Stimulated activated CD4-positive, alpha-beta T cell treated with anti-CD3 and anti-CD28 coated beads, Interleukin-1b, Interleukin-23, amount 100 ng/mL, for 1 hour (primary cell): ENCODE measurements at places on chromosomes 16 and 17.
A peak's percentile ranks its signal among the peaks of the same experiment; 100 is the strongest.

GRCh38 chr17:22703786-22704441 lies 1011.6 kb downstream of the KCNJ18 start:
- DNase-seq: no peak

GRCh38 chr16:25006504-25007056 lies 8.6 kb downstream of the ARHGAP17 start:
- no peak for DNase-seq

DNA sequence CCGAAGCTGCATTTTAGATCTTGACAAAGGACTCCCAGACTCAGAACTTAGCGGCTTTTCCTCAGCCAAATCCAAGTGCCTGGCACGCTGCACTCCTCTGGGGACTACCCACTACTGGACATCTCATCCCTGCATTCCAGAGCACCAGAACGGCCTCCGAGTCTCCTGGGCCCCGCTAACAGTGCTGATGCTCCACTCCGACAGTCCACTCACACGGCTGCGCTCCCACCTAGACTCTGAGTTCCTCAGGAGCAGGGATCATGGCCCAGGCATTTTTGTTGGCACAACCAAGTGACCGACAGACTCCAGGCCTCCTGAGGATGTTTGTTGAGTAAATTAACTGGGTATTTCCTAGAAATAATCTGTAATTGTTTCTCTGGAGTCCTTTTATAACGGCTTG lies 79.1 kb downstream of the NDEL1 start:
- no peak for DNase-seq

- DNase-seq: no peak
Observed at GRCh38 chr16:66926961-66927436, 1.7 kb upstream of the RRAD start.

DNA sequence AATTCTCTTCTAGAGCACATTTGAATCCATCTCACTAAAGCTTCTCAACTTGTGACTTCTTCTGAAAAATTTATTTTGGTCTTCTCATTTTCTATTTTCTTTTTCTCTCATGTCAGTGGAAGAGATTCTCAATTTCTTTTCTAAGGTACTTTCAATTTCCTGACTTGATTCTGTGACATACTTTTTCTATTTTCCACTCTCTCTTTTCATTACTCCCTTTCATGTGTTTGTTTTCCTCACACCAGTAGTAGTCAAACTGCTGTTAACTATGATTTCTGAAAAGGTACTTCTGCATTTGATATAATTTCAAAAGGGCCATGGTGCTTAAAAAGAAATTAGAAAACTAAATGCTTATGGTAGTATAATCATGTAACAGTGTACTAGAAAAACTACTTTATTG lies 41.9 kb downstream of the NFAT5 start:
- DNase-seq: no peak

DNA sequence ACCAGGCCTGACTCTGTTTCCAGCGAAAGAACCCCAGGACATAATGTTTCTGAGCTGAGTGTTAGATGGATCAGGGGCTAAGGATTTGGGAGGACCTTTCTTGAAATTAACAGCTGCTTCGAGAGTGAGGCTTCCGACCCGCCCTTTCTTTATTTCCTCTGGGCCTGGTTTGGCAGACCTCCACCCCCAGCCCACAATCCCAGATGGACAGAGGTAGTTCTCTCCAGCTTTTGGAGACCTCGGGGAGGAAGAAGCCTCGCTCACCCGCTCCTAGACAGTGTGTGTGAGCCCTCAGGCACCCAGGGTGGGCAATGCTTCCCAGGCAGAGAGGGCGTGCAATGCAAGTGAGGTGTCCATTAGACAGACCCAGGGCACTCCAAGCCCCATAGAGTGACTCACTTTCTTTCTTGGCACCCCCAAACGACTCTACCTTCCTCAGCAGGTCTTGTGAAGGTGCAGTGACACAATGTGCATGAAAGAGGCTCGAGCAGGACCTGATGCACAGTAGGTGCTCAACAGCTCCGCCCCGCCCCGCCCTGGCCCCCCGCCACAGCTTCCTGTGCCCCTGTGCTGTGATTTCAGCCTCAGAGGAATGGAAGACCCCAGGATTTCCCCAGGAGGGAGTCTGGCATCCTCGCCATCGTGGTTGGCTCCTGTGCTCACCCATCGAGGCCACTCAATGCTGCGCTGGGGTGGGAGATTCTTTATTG lies 50.7 kb upstream of the TOB1 start:
- no peak for DNase-seq

GRCh38 chr17:60142872-60143499 lies 6.8 kb upstream of the CA4 start:
- peak; percentile 58 for DNase-seq

- peak; percentile 56 for DNase-seq
Observed at GRCh38 chr16:71883849-71884638, at the start of gene ZNF821. Gene ZNF821, minus strand, starts transcription at chr16:71884182. Its CDS starts 4,236 bp downstream, at chr16:71879946.

GRCh38 chr17:5500247-5500588 lies 13.9 kb downstream of the MIS12 start:
- DNase-seq: no peak

GRCh38 chr17:17859909-17860765 lies 23.4 kb upstream of the SREBF1 start:
- DNase-seq: peak; percentile 41

GRCh38 chr17:65966072-65966695 lies 225.7 kb downstream of the CEP112 start:
- no peak for DNase-seq

- no peak for DNase-seq
Observed at GRCh38 chr17:40695874-40696472, 7.6 kb downstream of the KRT24 start.

DNA sequence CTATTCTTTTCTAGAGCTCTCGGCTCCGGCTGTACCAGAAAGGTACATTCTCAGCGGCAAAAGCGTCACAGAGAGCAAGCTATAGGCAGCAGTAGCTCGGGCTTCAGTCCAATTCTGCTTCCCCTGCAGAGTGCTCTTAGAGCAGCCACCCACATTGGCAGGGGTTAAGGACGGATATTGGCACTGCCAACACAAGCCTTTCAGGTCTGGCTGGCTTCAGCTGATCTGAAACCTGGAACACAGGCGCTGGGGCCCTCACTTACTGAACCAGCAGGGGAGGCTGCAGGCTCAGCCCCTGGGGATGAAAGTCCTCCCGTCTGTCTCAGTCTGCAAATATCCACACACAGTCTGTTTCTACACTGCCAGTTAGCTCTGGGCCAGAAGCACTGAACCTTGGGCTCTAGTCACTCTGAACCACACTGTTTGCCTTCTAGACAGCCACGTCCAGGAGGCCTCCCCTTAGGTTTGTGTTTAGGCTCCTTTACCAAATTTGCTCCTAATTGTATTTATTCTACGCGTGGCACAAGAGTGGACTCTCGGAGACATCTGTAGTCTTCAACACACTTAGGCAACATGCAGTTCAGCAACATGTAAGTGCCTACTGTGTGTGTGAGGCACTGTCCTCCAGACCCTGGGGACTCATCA lies 40.1 kb downstream of the HIC1 start:
- DNase-seq: no peak

DNA sequence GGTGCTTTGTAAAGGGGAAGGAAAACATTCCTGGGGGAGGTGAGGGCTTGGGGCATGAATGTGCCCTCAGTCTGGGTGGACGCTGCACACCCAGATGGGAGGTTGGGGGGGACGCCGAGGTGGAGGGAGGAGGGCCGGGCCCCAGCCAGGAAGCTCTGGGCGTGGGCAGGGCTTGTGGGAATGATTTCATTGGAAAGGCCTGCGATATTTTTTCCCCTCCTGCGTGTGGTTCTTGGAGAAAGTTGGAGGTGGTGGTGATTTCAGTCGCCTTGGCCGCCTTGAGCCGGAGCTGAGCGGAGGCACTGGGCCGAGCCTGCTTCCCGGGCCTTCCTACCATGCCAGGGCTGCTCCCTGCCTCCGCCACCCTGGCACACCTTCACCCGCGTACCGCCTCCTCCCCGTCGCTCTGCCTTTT lies 26.4 kb upstream of the CLEC18A start:
- DNase-seq: no peak

- DNase-seq: no peak
Observed at GRCh38 chr17:14225254-14225980, 11.2 kb downstream of the CDRT15 start.

- no peak for DNase-seq
Observed at GRCh38 chr17:4209611-4210010, 54.2 kb downstream of the ANKFY1 start.

DNA sequence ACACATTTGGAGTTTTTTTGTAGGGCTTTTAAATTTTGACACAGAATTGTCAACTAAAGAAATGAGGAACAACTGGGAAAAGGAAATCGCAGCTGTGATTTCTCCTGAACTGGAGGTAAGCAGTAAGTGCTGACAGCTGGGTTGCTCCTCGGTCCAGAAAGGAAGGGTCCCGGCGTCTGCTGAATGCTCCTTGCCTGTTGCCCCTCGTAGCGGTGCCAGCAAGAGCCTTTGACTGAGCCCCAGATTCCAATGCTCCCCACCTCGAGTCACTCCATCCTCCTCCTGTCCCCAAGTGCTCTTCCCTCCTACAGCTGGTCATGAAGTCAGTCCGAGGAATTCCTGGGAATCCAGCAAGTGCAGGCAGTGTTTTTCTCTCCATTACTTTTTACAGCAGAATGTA lies 32.0 kb upstream of the ENDOV start:
- DNase-seq: no peak

DNA sequence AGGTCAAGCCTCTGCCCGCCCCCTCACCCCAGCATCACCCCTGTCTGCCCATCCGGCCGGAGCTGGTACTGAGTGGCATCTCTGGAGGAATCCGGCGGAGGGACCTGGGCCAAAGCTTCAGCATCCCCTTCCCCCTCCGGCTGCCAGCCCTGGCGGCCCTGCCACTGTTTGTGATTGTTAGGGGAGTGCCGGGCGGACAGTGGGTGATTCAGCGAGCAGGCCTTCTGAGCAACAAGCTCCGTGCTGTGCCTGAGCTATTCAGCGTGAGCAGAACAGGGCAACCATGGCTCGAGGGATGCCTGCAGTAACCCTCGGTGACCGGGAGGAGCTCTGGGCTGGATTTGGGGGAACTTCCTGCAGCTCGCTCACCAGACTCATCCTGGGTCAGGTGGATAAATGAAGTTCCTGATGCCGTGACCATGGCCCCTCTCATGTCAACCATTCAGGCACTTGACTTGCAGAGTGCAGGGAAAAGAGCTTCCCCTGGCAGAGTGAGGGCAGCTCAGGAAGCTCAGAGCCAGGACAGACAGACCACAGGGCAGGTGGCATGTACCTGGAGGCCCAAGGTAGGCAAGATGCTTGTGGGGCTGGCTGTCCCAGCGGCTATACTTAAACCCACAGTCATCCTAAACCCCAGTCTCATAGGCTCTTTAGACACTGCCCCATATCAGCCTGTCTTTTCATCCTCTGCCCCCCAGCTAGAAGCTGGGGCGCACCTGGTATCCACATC lies 24.3 kb upstream of the MLKL start:
- DNase-seq: no peak

DNA sequence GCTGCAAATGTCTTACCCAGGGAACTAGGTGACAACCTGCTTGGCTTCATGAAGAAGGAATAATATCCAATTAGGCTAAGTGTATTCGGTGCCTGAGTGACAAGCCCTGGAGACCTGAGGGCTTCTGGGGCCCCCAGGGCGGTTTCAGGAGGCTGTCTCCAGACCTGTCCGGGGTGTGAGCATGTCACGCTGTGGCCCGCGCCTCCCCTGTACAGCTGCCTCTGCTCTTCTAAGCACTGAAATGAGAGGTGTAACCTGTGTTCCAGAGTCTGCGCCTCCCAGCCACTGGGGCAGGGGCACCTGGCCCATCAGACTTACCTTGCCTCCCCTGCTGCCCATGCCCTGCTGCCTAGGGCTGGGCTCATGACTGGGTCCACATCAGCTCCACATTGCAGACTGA lies 114.3 kb downstream of the WWOX start:
- DNase-seq: no peak

DNA sequence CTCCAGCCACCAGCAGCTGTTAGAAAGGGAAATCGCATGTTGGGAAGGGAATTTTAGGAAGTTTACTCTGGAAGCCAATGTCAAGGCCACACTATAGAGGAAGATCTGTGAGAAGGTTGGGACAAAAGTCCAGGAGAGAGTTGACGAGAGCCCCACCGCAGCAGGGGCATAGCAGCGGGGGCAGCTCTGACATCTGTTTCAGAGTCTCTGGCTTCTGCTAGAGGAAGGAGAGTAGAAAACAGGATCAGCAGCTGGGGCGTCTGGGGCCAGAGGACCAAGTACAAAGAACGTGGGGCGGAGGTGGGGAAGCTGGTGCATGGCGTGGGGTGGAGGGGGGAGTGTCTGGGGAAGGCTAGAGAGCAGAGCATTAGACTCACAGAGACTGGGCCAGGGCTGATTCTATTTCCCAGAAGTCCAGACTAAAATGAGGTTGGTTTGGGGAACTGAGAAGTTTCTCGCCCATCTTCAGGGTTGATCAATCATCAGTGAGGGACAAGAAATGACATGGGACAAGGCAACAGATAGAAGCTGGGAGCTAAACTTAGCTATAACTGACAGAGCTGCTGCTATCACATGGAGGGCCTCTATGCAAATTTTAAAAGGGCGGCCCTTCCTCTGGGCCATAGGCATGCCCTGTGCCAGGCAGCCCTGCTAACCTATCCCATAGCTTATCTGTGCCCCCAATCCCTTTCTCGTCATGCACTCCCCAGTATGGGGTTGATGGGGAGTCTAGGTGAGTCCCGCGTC lies 1.2 kb downstream of the RABEP2 start:
- DNase-seq: no peak

- DNase-seq: no peak
Observed at GRCh38 chr16:49127103-49127502, 154.5 kb downstream of the CBLN1 start.

DNA sequence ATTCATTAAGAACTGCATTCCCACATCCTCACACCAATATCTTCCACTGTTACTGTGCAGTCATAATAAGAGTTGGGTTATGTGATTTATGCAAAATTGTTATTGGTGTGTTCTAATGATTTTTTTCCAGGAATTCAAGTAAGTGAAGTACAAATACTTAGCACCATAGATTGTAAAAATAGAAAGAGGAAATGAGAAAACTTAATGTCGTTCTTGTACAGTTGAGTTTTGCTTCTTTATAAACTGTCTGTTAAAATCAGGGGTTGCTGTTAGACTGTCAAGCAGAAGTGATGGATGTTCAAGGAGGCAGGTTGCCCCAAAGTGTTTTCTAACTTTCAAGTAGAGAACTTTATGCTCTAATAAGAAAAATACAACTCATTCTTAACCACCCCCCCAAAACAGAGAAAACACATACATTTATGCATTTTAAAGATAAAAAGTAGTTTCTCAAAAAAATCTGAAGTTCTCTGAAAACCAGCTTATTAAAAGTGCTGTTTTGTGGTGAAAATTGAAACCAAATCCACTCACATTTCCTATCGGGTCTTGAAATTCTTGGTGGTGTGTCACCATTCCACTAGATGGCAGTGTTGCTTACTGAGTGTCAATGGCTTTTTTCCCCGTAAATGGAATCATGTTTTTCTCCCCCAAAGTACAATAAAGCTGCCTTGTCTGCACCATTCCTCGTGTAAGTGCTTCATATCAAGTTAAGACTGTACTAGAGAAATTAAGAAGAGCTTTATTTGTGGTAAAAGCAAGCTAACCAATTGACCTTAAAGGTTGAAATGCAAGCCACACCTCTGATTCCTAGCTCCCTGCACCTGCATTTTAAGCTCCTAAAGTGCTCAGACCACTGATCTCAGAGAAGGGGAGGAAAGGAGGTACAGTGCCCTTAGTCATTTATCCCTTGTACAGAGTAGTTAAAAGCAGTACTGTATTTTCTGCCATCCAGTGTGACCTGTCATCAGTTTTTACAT lies 4.7 kb upstream of the IGSF6 start:
- DNase-seq: no peak
